Kasumi-1 (cell line): ENCODE measurements at places on chromosomes 11 and 22.

DNA sequence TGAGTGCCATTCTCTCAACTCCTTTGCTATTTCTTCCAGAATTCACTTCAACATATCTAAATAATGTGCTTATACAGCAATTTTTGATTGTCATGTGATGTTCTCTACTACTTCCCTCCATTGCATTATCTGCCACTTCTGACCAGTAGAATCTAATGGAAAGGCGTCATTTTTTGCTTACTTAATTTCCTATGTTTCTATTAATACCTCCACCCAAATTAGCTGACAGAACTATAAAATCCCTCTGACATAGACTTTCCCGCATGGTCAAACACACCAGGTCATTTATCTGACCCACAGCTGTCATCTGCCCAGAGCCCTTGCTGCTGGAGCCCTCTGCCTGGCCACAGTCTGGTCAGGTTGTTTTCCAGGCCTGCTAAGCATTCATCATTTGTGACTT, 258.6 kb upstream of the NARS2 start:
- DNase-seq: no peak

- DNase-seq: no peak
These were observed 33.1 kb downstream of the SLC5A1 start for GRCh38 chr22:32075997-32076760.

GRCh38 chr11:1467270-1467669, 19.3 kb downstream of the MOB2 start:
- no peak for DNase-seq

DNA sequence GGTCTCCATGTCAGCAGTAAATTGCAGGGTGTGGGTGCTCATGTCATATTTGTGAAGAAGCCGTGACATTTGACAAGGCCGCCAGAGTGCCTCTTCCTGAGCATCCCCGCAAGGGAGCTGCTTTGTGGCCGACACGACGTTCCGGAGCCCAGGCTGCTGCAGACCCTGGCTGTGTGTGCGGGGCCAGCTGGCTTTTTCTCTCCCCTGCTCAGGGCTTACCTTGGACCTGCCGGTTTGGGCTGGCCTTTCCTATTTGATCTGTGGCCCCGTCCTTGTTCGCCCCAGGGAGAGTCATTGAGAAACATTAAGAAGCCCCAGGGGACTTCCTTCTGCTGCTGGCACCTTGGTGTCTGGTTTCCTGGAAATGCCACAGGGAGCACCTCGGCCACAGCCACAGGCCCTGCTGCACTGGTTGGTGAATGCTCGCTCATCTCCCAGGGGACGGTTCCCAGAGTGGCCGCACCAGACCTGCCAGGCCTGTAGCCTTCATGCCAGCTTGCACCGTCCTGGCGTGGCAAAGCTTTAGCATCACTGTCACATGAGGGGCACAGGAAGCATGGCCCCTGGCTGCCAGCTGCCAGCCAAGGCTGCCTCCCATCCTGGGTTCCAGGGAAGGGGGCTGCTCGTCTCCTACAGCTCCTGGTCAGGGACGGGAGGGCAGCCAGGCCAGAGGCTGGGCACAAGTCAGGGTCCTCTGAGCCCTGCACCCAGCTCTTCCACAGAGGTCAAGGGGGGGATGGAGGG, 5.4 kb downstream of the GRK2 start:
- DNase-seq: peak; percentile 66
